ENCODE measurements at places on chromosomes 2 and 18. TPM values are rescaled to one million over a fixed set of nuclear protein-coding genes. Genes with fewer than 3 reads are reported as not detected.

DNA sequence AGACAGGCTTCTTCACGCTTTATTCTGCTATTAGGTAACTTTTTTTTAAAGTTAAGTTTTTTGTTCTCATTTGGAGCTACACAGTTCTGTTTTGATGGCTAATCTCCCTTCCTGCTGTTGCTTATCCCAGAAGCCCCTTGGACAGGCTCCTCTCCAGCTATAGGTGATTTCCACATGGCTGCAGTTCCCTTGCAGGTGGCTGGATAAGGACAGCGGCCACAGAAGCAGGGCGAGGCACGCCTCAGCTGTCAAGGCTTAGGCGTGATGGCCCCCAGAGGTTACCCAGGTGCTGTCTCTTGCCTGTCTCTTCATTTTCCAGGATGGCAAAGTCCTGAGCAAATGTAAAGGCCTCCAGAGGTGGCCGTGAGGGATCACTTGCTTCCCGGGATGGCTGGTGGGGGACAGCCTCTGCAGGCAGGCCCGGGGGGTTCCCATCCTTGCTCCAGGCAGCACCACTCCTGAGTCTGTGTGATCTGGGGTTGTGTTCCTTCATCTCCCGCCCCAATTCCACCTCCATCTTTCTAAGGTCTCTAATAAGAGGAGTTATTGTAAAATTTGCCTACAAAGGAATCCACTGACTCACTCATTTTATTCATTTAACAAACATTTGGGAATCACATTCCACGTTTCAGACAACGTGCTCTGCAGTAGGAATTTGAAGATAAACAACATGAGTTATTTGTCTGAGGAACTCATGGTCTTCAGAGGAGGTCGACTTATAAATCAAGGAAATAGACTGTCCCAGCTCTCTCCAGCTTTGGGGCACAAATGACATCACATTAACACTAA lies 53.4 kb downstream of the NAPG start:
- DNase-seq, result peak; percentile 75
- H3K36me3 ChIP-seq, result no peaks in the 10 kb centered on the region
- no peaks in the 10 kb centered on the region for H3K27me3 ChIP-seq

- DNase-seq, result no peak
- H3K27me3 ChIP-seq, result peaks cover 12% of the 10 kb centered on the region
- no peak overlapping the region for H3K27ac ChIP-seq
Measured at GRCh38 chr2:67854798-67855197, 208.0 kb downstream of the C1D start.

DNA sequence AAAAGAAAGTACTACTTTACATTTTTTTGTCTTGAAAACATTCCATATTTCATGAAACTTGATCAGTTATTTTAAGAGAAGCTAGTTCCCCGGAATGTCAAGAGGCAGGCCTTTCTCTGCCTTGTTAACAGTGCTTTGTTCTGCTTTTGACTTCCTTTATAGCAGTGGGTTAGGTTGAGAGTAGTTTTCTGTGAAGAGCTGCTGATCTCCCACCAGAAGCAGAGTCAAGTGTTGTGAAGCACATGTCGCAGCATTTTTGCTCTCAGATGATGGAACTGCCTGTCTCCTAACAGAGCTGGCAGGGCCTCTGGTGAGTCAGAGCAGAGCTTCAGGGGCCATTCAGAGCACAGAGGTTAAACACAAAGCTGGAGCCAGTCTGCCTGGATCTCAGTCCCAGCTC lies 871.8 kb downstream of the SLC4A3 start:
- H3K4me3 ChIP-seq, result no peak overlapping the region
- peak overlapping the region; percentile 54 for H3K27ac ChIP-seq
- no peaks in the 10 kb centered on the region for H3K36me3 ChIP-seq
- no peaks in the 10 kb centered on the region for H3K27me3 ChIP-seq
- peak; percentile 80 for DNase-seq
- H3K4me1 ChIP-seq, result peaks cover 6% of the 10 kb centered on the region

GRCh38 chr18:41069167-41069566 lies 885.9 kb upstream of the PIK3C3 start:
- no peaks in the 10 kb centered on the region for H3K27me3 ChIP-seq
- peaks cover 2% of the 10 kb centered on the region for H3K4me1 ChIP-seq
- DNase-seq, result no peak

DNA sequence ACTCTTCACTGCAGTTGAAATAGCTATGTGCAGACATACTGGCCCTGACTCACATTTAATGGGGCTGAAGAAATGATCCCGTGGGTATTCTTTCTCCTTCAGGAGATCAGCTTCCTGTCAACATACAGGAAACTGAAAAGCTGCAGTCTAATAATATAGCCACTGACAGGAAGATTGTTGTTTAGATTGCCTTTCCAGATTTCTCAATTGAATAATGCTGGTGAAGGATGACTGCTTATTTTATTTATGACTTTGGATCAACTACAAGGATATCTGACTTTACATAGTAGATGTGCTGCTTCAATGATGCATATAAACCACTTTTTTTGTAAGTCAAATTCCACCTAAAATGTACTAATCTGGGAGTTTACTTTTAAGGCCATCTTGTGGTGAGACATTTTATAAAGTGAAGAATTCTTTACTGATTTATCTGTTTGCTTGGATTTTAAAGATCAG lies 93.4 kb upstream of the MAP4K3 start:
- no peak overlapping the region for H3K4me3 ChIP-seq
- peak; percentile 78 for DNase-seq
- no peaks in the 10 kb centered on the region for H3K36me3 ChIP-seq

- no peaks in the 10 kb centered on the region for H3K27me3 ChIP-seq
- H3K4me1 ChIP-seq, result no peaks in the 10 kb centered on the region
- no peak overlapping the region for H3K4me3 ChIP-seq
- DNase-seq, result no peak
Measured at GRCh38 chr2:162712598-162712997, 126.0 kb downstream of the KCNH7 start.

Gene CNTNAP5
- not detected for total RNA-seq

Gene C18orf54
- 3.0 TPM for total RNA-seq

Gene CD8B
- total RNA-seq, result not detected

Measured in IMR-90 (cell line).